Activated T-cell treated with anti-CD3 and anti-CD28 coated beads, Interleukin-2, amount 50 U/mL, for 72 hours (primary cell): ENCODE measurements at places on chromosomes 2 and 18.

GRCh38 chr2:84861539-84861938, 19.3 kb downstream of the TRABD2A start:
- DNase-seq = no peak

DNA sequence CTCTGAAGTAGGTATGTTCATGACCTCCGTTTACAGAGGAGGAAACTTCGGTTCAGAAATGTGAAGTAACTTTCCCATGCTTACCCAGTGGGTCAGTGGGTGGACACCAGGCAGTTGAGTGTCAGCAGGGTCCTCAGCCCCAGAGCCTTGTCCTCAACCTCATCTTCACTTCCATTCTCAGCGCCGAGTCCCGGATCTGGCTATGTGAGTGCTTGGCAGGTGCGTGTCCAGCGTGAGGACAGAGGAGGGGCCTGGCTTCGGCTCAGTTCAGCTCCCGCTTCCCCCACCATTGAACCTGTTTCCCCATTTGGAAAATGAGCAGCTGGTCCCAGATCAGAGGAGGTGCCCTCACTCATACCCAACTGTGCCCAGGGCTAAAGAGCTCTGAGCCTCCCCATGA, 267.6 kb downstream of the ATAD2B start:
- DNase-seq = no peak

- peak; percentile 41 for DNase-seq
Measured at GRCh38 chr2:174544156-174544555, 53.4 kb downstream of the WIPF1 start.

DNA sequence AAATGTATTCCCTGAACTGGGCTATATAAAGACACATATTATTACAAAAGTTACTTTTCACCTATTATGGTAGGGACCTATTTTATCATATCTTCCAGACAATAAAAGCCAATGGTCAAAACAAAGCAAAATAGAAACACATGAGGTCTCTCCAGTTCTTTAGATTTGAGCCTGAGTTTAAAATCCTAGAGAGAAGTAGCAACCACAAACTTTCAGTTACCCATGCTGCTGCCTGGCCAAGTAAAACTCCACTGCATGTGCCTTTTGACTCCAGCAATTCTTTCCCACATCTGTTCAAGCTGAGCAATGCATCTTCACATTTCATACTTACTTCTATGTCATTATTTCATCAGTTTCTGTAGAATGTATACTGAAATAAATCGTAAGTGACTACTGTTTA, 405.3 kb downstream of the STK39 start:
- DNase-seq = no peak

- no peak for DNase-seq
Measured at GRCh38 chr2:38178556-38179419, 102.8 kb upstream of the CYP1B1 start.

DNA sequence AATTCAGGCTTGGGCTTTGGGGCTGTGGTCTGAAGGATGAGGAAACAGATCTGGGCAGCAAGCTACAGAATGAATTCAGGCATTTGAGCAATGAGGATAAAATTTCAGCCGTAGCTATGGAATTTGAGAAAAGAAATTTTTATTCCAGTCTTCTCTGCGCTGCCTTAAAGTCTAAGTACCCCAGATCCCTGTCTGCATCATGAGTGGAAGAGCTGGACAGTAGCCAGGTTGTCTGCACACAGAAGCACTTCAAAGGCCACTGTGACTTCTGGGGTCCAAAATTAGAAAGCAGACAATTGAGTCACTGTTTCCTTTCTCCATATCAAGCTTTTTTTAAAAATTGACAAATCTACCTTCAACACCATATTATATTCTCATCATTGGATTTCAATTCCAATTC, 787.6 kb upstream of the GCFC2 start:
- DNase-seq = no peak

GRCh38 chr2:37375741-37376288, 31.4 kb downstream of the QPCT start:
- DNase-seq = no peak
